ENCODE measurements at places on chromosomes 1 and 21.

GRCh38 chr1:16029288-16029687, 7.5 kb downstream of the CLCNKA start:
- no peak for DNase-seq

- DNase-seq, result no peak
Measured at GRCh38 chr21:26591543-26591942, 18.5 kb upstream of the CYYR1 start.

DNA sequence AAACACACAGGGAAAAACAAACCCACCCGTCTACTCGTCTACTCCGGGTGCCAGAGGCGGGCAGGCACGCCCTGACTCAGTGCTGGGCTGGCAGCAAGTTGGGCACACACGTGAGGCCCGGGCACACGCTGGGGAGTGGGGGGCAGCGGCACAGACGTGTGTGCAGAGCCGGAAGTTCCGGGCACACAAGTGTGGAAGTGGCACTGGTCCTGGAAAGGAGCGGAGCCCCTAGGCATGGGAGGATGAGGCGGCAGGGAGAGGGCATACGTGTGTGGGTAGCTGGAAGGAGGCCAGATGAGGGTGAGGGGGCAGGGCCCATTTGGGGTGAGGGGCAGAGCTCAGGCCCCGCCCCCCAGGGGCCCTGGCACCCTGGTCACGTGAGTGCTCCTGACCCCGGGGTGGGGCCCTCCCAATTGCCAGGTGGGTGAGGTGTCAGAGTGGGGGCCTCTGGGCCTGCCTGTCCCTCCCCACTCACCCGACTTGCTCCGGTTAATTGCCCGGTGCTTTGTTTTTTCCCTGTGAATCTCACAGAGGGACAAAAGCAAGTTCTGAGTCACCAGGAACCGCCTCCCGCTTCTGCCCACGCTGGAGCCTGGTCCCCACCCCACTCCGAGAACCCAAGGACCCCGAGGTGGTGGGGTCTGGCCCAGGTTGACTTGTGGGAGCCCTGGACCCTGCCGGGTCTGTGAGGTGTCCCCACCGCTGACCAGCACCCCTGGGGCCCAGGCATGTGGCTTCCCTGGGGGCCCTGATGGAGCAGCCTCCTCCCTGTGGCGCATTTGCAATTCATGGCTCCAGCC, 104.8 kb upstream of the CASZ1 start:
- DNase-seq, result no peak

DNA sequence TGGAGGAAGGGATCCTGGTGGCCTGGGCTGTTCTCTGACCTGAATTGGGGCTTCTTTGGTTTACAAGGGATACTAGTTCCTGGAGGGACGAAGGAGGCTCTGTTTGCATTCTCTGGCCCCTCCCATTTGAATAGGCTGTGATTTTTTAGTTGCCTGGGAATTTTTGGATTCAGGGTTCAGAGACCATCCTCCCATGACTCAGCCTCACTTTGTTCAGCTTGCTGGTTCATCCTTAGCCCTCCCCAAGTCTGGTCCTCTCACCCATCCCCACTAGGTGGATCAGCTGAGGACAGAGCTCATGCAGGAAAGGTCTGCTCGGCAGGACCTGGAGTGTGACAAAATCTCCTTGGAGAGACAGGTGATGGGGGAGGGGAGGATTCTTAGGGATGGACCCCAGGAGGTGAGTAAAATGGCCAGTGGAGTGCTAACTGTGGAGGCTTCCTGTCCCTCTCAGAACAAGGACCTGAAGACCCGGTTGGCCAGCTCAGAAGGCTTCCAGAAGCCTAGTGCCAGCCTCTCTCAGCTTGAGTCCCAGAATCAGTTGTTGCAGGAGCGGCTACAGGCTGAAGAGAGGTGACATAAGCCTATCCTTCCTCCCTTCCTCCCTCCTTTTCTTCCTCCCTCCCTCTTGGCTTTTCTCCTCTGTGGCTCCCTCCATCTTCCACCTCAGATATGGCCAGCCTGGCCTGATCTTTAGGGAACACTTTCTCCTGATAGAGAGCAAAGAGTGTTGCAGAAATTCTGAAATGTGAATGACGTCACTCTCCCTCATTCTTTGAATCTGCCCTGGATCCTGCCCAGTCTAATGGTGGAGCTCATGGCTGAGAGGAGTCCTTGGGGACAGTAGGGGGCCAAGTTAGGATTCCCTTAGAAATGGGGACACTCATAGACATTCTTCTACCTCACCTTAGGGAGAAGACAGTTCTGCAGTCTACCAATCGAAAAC, 4.5 kb upstream of the TUFT1 start:
- no peak for DNase-seq
